ENCODE measurements at places on chromosomes 13 and 19. TPM values are rescaled to one million over a fixed set of nuclear protein-coding genes. Genes with fewer than 3 reads are reported as not detected.

- no peaks in the 10 kb centered on the region for H3K4me1 ChIP-seq
- H3K27me3 ChIP-seq: no peaks in the 10 kb centered on the region
- no peak for DNase-seq
- H3K27ac ChIP-seq: no peak overlapping the region
- no peaks in the 10 kb centered on the region for H3K36me3 ChIP-seq
Measured at GRCh38 chr13:102373221-102373620, 28.6 kb downstream of the FGF14 start.

DNA sequence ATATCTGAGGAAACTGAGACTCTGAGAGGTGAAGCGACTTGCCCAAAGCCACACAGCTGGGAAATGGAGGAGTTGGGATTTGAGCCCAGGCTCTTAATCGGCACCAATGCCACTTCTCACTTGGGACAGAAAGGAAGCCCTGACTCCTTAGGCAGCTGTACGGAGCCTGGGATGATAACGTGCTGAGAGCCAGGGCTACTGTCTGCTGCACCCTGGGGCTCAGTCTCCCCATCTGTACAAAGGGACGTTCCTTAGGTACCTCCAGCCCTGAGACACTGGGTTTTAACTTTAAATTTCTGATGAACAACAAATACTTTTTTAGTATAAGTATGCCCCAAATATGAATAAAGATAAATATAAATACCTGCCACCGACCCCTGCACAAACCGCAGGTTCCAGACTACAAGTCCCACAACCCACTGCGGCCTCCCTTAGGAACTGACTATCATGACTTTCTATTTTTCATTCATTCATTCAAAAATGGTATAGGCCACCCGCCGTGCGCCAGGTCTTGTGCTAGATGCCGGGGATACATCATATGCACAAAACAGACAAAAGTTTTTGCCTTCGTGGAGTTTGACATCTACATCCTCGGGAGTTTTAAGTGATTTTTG lies 776 bp upstream of the NCLN start:
- H3K4me1 ChIP-seq: peaks cover 16% of the 10 kb centered on the region
- no peaks in the 10 kb centered on the region for H3K27me3 ChIP-seq
- peak overlapping the region; percentile 93 for H3K4me3 ChIP-seq
- peak; percentile 95 for DNase-seq
- H3K36me3 ChIP-seq: peaks cover 3% of the 10 kb centered on the region

DNA sequence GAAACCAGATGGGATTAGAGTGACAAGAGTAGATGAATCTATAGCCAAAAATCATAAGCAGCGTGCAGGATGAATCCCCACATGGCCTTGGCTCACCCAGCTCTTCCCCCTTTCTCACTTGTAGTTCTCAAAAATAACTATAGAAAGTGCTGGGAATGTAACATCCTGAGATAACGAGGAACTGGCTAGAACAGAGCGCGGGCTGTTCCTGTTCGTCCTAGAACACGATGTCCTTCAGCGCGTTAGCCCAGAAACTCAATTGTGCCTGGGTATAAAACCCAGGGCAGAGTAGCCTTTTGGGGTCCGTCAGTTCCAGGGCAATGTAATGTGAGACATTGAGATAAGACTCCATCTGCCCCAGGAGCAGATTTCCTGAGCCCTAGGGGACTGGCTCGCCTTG lies 326.2 kb downstream of the TSHZ3 start:
- no peak for DNase-seq
- H3K4me3 ChIP-seq: no peak overlapping the region
- no peaks in the 10 kb centered on the region for H3K36me3 ChIP-seq
- H3K27ac ChIP-seq: no peak overlapping the region

Gene FOSB
- 3.8 TPM for total RNA-seq

DNA sequence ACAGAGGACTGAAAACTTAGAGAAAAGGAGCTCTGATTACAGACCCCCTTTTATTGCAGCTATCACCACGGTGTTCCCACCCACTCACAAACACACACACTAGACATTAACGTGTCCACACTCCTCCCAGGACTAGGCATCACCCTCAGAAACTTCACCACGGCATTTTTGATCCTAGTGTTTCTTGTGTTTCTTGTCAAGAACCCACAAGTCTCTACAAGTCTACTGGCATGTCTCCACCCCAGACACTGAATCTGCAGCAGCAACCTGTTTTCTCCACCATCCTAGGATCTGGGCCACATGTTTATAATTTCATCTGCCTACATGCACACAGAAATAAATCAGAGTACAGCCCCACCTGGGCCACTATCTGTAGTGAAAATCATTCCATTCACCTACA lies 4.3 kb downstream of the ZNF486 start:
- H3K27me3 ChIP-seq: no peaks in the 10 kb centered on the region
- H3K36me3 ChIP-seq: peaks cover 10% of the 10 kb centered on the region
- H3K4me1 ChIP-seq: peaks cover 2% of the 10 kb centered on the region
- no peak for DNase-seq

- H3K27ac ChIP-seq: peak within 1 kb of the TSS; percentile 65
- no peaks in the 10 kb centered on the region for H3K27me3 ChIP-seq
- H3K4me1 ChIP-seq: peaks cover 16% of the 10 kb centered on the region
- peak within 1 kb of the TSS; percentile 94 for H3K4me3 ChIP-seq
- DNase-seq: peak; percentile 87
Measured at GRCh38 chr19:43504426-43505185, at the start of gene PHLDB3. Gene PHLDB3 (minus strand): TSS chr19:43504746. CDS start chr19:43504118, 628 bp downstream.

Gene TTC9B
- not detected for total RNA-seq

Gene CCNA1
- total RNA-seq: not detected

Gene KCNRG
- 4.0 TPM for total RNA-seq

- H3K4me3 ChIP-seq: no peak overlapping the region
- no peak for DNase-seq
- no peaks in the 10 kb centered on the region for H3K27me3 ChIP-seq
- no peaks in the 10 kb centered on the region for H3K36me3 ChIP-seq
- H3K4me1 ChIP-seq: peaks cover 18% of the 10 kb centered on the region
- H3K27ac ChIP-seq: peak overlapping the region; percentile 32
Measured at GRCh38 chr13:50544211-50544610, 299.3 kb downstream of the DLEU7 start.
